Kidney (tissue), 22 donors: ENCODE measurements at places on chromosomes 7 and 10. TPM values are rescaled to one million over a fixed set of nuclear protein-coding genes. Genes with fewer than 3 reads are reported as not detected.
A peak's percentile ranks its signal among the peaks of the same experiment; 100 is the strongest.

NODAL gene
- not detected for polyA plus RNA-seq

GPR22 gene
- not detected for polyA plus RNA-seq

FAM241B gene
- polyA plus RNA-seq = 23.7 TPM

TDRD1 gene
- polyA plus RNA-seq = not detected

DNA sequence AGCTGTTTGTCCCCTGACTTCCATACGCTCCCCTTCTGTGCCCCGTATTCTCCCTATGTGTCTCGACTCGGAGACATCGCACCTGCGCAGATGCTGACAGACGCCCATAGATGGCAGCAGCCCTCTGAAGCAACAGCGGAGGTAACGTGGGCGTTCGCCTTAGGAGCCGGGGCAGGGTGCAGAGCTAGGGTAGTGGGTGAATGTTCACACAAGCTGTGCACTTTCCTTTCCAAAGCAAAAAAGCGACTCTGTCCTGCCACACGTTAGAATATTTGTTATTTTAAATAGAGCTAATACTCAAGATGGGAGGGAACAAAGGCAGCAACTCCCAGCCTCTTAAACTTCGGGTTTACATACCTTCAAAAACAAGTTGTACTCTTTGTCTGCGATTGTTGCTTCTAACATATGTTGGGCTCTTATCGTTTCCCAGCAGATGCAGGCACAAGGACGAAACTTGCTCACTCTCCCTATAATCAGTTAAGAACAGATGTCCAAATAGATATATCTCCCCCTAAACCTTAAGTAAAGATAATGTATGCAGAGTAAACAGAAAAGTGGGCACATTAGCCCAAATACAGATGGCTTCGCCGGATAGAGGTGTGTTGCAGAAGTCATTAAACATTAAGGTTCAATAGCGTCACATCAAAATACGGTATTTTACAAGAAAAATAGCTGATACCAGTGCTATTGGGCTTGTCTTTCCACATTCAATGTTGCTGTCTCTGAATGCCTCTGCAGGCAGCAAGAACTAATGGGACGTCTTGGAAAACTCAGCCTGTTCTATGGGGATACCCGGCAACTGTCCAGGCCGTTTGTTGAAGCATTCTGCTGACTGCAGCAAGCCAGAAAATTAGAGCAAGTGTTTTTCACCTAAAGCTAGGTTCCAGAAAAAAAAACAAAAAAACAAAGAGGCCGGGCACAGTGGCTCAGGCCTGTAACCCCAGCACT lies 340.3 kb upstream of the PRKCQ start:
- DNase-seq = peak; percentile 69

DNA sequence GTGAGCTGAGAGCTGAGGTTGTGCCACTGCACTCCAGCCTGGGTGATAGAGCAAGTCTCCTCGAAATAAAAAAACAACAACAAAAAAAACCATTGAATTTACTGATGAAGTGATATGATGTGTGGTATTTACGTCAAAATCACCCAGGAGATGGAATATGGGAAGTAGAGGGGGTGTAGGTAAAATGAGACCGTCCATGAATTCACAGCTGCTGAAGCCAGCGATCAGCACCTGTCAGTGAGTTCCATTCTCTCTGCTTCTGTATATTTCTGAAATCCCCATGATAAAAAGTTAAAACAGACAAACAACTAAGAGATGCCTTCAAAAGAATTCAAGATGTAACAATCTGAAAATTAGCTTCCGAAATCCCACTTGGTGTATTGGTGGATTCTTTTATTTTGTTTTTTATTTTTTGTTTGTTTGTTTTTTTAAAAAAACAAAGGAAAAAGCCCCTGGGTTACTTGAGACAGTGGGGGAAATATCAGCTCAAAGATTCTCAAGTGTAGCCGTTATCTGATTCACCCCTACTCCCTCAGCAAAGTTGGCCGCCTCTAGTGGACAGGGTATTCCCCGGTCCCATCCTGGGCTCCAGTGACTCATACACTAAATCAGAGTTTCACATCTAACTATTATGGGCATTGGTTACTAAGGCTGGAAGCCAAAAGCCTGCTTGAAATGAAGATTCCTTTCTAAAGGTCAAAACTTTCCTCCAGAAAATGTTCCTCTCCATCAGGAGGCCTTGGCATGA lies 76.4 kb downstream of the MAP3K8 start:
- DNase-seq = no peak

DNA sequence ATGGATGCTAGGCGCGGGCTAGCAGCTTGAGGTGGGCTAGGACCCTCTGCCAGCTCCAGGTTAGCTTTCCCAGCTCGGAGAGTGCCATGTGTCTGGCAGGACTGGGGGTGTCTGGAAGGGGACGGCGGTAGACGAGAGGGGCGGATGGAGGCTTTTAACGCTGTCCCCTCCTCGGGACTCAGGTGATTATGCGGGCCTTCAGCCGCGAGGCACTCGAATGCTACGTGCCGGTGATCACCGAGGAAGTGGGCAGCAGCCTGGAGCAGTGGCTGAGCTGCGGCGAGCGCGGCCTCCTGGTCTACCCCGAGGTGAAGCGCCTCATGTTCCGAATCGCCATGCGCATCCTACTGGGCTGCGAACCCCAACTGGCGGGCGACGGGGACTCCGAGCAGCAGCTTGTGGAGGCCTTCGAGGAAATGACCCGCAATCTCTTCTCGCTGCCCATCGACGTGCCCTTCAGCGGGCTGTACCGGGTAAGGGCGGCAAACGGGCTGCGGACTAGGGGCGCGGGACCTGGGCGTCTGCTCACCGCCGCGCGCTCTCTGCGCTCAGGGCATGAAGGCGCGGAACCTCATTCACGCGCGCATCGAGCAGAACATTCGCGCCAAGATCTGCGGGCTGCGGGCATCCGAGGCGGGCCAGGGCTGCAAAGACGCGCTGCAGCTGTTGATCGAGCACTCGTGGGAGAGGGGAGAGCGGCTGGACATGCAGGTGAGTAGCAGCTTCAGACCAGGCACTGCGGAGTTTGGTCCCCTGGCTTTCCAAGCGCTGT lies 1.1 kb downstream of the CYP26A1 start:
- DNase-seq = no peak

DNA sequence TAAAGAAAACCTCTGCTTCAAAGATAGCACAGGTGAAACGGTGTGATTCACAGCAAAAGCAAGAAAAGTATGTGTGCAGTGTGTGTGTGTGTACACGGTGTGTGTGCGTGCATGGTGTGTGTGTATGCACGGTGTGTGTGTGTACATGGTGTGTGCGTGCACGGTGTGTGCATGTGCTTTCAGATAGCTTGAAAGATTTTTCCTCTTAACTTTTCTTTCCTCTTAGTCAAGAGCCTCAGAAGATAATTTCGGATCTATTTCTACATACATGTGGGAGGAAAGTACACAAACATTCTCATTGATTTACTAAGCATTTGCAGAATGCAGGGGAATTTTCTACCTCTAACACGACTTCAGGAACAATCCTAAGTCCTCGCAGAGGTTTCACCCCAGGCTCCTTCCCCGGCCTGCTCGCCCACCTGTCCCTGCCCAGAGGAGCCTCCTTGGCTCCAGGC lies 2.9 kb downstream of the FGFR2 start:
- no peak for DNase-seq

GRCh38 chr7:69859342-69859741 lies 261.1 kb downstream of the AUTS2 start:
- no peak for DNase-seq

- DNase-seq = no peak
Measured at GRCh38 chr7:150755473-150756099, 18.4 kb downstream of the GIMAP5 start.

GRCh38 chr10:93498166-93498565 lies 1.8 kb downstream of the CEP55 start:
- DNase-seq = no peak

GRCh38 chr10:340646-341045 lies 205.4 kb downstream of the ZMYND11 start:
- DNase-seq = no peak

DNA sequence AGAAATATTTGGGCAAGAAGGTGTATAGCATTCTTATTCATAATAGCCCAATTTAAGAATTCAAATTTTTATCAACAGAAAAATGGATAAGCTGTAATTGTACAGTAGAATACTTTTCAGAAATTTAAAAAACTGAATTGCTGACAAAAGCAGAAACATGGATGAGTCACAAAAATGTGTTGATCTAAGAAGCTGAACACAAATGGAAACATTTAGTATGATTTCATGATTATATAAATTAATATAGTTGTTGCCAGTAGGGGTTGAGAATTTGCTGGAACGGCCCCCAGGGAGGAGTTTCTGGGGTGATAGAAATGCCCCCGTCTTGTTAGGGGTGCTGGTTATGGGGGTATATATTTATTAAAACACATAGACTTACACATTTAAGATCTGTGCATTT lies 179.1 kb downstream of the KLF6 start:
- no peak for DNase-seq

- DNase-seq = no peak
Measured at GRCh38 chr7:7785344-7785973, 67.1 kb upstream of the RPA3 start.

DNA sequence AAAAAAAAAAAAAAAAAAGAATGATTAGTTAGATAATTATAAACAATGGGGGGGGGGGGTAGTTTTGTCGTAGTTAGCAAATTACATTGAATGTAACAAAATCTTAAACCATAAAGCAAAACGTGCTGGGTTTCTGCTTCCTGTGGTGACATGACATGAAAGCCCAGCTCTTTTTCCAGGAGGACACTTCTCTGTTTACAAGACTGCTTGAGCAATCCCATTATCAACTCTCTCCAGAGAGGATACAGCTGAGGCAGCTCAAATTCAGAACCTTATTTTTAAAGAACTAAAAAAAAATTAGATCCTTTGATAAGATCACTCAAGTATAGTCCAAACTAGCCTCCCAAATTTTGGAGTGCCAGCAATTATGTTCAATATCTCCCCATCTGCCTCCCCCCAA lies 58.6 kb downstream of the ADRB1 start:
- no peak for DNase-seq

DNA sequence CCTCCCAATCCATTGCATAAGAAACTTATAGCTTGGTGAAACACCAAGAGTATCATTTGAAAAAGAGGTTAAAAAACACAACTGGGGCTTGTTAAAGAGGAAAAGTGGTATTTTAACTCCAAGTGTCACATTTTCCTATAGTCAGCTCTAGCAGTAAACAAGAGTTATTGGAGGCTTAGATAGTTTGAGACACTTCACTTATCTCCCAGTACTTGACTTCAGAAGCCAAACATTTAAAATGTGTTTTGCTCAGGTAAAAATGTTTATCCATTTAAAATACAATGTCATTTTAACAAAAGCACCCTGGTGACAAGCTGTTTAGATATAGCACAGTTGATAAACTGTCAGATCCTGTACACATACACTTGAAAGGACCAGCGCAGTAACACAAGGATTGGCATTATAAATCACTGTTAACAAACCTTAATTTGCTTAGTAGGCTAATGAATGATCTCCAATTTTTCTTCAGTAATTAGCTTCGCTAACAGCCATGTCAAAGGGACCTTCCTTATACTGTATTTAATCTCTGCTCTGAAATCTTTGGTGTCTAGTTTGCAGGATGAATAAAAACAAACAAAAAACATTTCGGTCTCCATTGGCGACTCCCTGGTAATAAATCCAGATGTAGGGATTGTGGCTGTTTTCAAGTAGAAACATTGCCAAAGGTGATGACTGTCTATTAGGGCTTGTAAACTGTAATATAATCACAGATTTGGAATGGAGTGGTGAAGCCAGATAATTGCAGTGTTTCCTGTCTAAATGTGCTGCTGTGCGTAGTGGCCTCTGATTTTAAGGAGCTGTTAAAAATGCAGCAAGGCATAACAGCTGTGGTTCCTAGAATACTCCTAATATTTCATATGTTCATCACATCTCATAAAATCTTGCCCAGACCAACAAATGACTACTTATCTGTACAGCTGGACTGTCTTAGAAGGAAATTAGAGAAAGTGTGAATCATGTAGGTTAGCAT lies 545.1 kb downstream of the AUTS2 start:
- no peak for DNase-seq

- DNase-seq = no peak
Measured at GRCh38 chr10:49739426-49739825, 22.7 kb downstream of the OGDHL start.

DNA sequence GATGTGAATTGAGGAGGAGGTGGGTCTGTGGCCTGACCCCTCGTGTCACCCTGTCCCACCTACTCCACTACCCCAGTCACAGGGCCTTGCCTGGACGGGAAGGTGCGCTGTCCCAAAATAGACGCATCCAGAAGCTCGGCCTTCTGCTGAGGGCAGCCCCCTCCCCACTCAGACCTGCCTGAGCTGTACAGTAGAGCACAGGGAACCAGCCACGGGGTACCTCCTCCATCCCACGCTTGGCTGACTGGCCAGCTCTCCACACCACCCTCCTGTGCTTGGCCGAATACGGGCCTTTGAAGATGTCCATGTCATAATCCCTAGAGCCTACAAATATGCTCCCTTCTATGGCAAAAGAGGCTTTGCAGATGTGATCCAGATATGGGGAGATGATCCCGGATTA lies 88.3 kb downstream of the CHST15 start:
- peak; percentile 30 for DNase-seq

DNA sequence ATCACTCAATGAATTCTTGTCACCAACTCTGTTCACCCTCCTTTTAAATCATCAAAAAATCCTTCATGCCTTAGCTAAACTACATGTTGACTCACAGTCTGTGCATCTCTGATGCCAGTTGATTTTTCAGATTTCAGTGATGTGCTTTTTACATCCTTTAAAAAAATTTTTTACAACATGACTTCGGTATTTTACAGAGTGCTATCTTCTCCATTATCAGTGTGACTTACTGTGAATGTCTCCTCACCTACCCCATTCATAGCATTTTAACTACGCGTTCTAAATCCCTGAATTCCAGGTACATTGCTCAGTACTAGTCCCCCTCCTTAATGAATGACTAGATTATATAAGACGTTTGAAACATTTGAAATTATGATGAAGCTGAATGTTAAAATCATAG lies 98.7 kb downstream of the DNAH11 start:
- DNase-seq = no peak

- DNase-seq = no peak
Measured at GRCh38 chr7:75737856-75738603, 711 bp downstream of the HIP1 start.

DNA sequence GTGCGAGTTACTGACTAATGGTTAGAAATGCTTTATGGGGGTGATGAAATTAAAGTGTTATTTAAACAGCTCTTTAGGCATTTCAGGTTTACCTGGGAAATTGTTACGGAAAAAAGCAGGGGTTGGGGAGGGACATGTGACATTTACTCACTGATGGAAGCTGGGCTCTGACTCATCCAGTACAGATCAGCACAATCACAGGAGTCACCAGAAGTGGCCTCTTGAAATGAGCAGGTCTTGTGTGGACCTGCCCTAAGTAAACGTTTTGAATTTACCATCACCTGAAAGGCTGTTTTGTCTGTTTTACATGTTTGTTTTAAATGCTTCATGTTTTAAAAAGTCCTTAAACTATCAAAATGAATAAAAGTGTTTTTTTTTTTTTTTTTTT lies 2.3 kb downstream of the GLRX3 start:
- DNase-seq = no peak

DNA sequence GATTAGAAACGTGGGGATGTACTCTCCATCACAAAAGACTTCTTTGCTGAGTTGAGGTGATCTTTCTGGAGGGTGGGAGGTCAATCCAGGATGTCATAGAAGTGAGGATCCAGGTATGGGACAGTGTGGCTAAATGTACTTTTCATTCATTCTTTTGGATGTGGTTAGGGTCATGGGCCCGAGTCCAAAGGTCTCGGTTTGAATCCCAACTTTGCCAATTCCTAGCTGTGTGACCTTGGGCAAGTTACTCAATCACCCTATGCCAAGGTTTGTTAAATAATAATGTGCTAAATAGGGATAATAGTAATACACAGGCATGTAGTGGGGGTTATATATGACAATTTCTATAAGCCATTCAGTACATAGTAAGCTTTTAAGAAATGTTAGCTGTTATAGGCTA lies 91.4 kb downstream of the SAMD9 start:
- no peak for DNase-seq

GRCh38 chr10:61834519-61834918 lies 67.0 kb upstream of the ARID5B start:
- DNase-seq = no peak
